Bone marrow (tissue), 2 donors: ENCODE measurements at places on chromosomes 16 and 17.

GRCh38 chr16:86452451-86452850, 57.9 kb upstream of the FOXF1 start:
- DNase-seq, result no peak

DNA sequence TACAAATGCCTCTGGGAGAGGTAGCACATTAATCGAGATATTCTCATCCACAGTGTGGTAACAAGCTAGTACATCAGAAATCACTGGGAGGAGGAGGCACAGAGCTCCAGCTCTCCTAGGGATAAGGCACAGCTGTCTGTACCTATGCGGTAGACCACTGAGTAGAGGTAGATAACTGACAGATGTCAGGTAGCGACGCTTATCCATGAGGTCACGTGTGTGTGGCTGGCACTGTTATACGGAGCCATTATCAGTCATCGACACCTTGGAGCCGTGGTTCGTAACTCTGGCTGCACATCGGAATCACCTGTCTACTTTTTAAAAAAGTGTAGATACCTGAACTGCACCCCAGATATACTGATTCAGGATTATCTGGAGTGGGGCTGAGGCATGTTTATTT, 102.4 kb downstream of the SNX11 start:
- no peak for DNase-seq

- DNase-seq, result no peak
Observed at GRCh38 chr16:75566758-75567255, 628 bp downstream of the GABARAPL2 start.

DNA sequence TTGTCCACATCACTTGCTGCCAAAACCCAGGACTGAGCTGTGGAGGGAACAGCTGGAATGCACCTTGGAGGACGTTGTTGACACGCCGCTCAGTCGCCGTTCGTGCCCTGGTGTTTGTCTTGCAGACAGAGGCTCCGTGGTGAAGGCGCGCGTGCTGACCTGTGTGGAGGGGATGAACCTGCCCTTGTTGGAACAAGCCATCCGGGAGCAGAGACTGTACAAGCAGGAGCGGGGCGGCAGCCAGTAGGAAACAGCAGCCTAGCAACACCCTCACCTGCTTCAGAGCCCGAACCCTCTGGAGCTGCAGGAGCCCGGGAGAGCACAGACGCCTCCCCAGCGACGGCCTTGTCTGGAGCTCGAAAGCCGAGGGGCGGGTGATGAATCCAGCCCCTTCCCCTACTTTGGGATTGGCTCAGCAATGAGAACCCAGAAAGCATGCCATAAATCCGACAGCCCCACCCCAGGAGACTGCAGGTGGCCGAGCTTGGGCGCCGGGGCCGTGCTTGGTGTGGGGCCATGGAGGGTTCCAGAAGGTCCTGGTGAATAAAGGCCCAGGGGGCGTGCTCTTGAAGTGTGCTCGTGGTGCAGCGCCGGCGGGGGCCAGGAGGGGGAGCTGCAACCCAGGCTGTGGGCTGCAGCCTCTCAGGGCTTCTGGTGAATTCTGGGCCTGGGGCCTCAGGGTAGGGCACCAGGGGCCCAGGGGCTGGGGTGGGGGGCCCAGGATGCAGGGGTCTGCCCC, 470 bp upstream of the CDK3 start:
- DNase-seq, result peak; percentile 24

GRCh38 chr16:89099905-89100304, 6.3 kb downstream of the ACSF3 start:
- DNase-seq, result no peak

GRCh38 chr17:39339272-39339671, 62.2 kb downstream of the FBXL20 start:
- no peak for DNase-seq

- DNase-seq, result no peak
Observed at GRCh38 chr16:88888461-88889387, 22.3 kb upstream of the PABPN1L start.

- DNase-seq, result no peak
Observed at GRCh38 chr16:75238853-75239541, 12.4 kb downstream of the BCAR1 start.

DNA sequence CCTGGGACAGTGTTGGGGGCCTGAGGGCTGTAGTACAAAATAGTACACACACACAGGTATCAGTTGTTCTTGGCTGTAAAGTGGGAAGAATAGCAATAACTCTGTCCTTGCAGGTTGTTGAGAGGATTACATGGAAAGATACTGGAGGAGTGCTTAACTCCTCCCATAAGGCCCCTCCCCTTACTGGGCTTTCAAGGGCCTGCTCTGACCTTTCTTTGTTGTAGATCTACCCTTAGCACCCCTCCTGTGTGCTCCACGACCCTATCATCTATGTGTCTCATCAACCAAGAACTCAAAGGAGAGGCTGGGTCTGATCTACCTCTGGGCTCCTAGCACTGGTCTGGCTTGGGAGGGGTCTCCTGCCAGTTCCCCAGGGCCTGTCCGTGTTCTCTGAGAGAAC, 8.3 kb upstream of the EDC4 start:
- DNase-seq, result no peak

- DNase-seq, result no peak
Observed at GRCh38 chr17:34358631-34359030, 2.4 kb downstream of the CCL13 start.

GRCh38 chr16:87321336-87322107, 4.3 kb upstream of the C16orf95 start:
- DNase-seq, result no peak

GRCh38 chr16:14616280-14616679, 13.8 kb downstream of the PARN start:
- no peak for DNase-seq

- no peak for DNase-seq
Observed at GRCh38 chr16:2191446-2191706, 5.0 kb downstream of the CASKIN1 start.

DNA sequence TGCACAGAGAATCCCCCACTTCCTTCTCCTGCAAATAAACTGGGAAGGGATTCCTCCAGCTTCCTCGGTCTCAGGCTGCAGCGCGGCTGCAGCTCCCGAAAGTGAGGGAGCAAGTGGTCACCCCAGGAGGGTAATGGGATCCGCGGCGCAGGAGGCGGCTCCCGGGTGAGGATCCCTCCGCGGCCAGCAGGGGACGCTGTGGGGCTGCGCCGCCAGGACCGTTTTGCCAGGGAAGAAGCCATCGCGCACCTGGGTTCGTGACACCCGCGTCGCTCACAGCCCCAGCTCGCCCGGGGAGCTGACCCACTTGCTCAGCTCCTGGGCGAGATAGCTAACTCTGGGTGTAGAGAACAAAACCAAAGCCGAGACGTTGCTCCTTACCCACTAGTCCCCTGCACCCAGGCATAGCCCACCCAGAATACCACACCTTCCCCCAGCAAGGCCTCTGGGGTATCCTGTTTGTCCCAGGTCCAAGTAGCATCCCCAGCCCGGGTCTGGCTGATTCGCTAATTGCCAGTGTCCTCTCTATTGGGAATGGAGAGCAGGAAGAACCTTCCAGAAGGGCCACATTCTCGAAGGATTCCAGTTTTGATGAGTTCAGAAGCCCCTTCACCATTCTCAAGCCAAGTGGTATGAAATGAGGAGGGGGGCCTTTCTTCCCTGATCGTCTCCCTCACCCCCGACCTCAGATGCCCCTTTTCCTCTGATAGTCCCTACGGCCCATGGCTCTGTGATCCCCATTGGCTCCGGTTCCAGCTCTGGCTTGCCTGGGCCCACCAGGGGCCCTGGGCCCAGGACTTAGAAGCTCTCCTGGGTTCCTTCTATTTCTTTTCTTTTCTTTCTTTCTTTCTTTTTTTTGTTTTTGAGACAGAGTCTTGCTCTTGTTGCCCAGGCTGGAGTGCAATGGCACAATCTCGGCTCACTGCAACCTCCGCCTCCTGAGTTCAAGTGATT, 14.1 kb downstream of the CYGB start:
- DNase-seq, result peak; percentile 56

GRCh38 chr16:50263060-50263909, 3.1 kb upstream of the ADCY7 start:
- no peak for DNase-seq

DNA sequence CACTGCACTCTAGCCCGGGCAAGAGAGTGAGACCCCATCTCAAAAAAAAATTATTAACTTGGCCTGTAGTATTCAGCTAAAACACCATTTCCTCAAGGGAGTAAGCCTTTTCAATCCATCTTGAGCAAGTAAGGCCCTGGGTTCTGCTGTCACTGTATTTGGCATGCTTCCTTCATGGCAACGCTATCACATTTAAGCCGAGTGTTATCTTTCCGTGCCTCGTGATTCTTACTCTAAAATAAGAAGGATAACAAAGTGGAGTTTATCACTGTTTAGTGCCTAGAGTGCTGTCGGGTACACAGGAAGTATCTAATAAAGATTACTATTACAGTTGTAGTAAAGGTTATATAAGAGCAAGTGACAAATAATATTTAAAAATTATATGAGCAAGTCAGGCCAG, 8.8 kb downstream of the VPS53 start:
- no peak for DNase-seq

DNA sequence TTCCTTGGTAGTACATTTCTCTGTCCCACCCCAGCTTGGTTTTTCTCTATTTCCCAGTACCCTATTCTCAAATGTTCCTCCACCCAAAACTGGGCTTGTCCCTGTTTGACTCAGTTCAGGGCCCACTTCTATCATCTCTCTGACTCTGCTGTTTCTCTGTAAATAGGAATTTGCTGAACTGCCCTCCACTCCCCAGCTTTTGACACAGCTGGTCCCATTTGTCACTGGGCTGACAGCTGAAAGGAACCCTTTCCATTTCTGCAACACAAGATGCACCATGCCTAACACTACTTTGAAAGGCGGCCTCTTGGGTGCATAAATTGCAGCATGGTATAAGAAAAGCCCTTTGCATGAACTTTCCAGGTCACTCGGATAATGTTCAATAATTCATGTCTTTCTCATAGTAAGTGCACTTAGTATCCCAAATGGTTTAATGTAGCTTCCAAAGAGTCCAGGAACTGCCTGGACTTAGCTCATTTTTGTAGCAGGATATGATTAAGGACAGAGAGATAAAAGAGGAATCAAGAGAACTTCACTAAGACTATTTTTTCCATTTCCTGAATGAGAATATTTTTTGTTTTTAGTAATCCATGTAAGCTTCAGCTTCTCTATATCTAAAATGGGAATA, 256.7 kb downstream of the CDH11 start:
- DNase-seq, result no peak

GRCh38 chr17:42608305-42609181, 631 bp downstream of the RETREG3 start:
- DNase-seq, result no peak

DNA sequence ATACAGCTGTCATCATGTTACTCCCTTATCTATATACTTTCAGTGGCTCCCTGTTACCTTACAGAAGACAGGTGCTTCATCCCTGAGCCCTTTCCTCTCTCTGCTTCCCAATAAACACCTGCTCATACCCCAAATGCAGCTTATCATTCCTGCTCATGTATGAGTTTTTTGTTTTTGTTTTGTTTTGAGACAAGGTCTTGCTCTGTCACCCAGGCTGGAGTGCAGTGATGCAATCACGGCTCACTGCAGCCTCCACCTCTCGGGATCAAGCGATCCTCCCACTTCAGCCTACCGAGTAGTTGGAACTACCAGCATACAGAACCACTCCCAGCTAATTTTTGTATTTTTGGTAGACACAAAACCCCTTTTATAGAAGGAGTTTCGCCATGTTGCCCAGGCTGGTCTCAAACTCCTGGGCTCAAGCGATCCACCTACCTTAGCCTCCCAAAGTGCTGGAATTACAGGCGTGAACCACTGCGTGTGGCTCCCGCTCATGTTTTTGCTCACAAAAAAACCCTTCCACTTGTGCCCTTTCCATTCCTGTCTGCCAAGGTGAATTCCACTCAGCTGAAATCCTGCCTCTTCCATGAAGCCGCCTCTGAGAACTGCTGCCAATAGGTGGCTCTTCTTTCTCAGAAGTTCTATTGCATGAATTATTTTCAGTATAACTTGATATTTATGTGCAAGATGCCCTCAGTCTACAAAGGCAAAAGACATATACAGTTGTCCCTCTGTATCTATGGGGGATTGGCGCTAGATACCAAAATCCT, 7.9 kb upstream of the RNF157 start:
- DNase-seq, result no peak

- DNase-seq, result no peak
Observed at GRCh38 chr16:85126705-85127378, 14.6 kb upstream of the CIBAR2 start.

- no peak for DNase-seq
Observed at GRCh38 chr17:43444223-43445008, 39.4 kb upstream of the DHX8 start.

DNA sequence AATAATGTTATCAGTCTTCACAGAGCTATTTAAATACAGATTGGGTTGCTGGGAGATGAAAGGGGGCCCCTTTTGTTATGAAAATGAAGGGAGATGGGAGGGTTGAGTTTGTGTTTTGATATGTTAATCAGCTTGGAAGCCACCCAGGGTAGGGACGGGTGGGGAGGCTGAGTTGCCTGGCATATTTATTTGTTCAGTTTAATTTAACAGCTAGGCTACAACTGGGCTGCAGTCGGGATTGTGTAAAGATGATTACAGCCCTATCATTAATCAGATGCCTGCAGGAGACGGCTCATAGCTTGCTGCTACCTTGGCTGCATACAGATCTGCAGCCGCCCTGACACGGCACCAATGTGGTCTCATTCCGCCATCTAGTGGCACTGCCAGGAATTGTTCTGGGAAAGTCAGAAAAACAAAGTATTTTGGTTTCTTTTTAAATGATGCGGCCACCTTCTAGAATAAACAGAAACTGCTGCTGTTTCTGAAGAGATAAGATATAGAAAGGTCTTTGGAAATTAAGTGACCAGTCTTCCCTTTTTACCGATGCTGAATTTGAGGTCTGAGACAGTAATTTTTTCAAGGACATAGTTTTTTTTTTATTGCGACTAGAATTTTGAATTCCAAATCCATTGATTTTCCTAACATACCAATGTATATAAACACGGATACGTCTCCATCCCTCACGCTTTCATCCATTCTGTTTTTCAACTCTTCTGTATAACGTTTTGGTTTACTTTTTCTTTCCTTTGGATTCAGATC, 458.0 kb upstream of the ASIC2 start:
- peak; percentile 12 for DNase-seq

- DNase-seq, result no peak
Observed at GRCh38 chr16:84270531-84270930, 24.1 kb upstream of the WFDC1 start.

GRCh38 chr17:50956750-50957523, 90.8 kb upstream of the TOB1 start:
- peak; percentile 52 for DNase-seq
